GM23338 (cell line): ENCODE measurements at places on chromosomes 3 and 15. TPM values are rescaled to one million over a fixed set of nuclear protein-coding genes. Genes with fewer than 3 reads are reported as not detected.

DNA sequence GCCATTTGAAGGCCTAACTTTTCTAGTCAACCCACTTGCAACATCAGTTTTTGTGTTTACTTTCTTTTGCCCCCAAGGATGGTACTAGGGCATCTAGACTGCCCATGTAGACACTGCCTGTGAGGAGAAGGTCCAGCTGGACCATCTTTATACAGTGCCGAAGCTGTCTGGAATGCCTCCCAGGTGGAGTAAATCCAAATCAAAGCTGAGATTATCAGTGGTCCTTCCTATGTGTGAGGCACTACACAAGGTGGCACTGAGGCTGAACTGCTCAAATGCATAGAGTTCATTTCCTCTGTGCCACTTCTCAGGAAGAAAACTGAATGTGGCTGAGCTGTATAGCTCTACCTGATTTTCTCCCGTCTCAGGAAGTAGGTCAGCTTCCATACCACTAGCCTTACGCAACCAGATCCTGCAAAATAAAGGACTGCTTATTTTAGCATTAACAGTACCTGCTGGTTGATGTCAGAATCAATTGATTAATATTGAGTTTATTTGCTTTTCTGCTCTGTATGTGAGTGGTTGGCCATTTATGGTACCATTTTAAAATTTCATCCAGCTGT, 106.1 kb downstream of the GHSR start:
- DNase-seq: no peak
- no peaks in the 10 kb centered on the region for H3K4me1 ChIP-seq
- no peaks in the 10 kb centered on the region for H3K27me3 ChIP-seq
- peaks cover 20% of the 10 kb centered on the region for H3K36me3 ChIP-seq
- no peak overlapping the region for H3K4me3 ChIP-seq

DNA sequence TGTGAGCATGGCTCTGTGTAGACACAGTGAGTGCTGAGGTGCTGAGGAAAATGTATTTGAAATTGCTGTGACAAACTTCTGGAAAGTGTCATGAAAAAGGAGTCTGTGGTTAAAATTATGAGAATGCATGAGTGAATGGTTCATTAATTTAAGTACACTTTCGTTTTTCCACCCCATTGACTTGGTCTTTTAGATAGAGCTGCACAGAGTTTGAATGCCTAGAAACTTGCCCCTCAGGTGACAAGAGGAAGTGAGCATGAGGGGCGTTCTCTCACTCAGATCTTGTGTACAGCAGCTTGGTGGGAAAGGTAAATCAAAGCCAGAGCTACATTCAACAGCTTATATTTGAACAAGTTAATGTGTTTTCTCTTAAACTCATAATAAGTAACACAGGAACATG, 296.8 kb downstream of the WDR72 start:
- H3K4me3 ChIP-seq: no peak overlapping the region
- H3K27me3 ChIP-seq: no peaks in the 10 kb centered on the region
- no peaks in the 10 kb centered on the region; the same call in 1 of the 2 replicates for H3K36me3 ChIP-seq
- no peaks in the 10 kb centered on the region for H3K4me1 ChIP-seq

- H3K27me3 ChIP-seq: no peaks in the 10 kb centered on the region
- H3K36me3 ChIP-seq: no peaks in the 10 kb centered on the region
- H3K27ac ChIP-seq: no peak overlapping the region
- H3K4me3 ChIP-seq: no peak overlapping the region
- H3K4me1 ChIP-seq: peaks cover 3% of the 10 kb centered on the region; the same call in 1 of the 2 replicates
- no peak for DNase-seq
These were observed 98.4 kb downstream of the TMEM266 start for GRCh38 chr15:76158226-76158625.

AGBL1 gene
- total RNA-seq: 0.03 TPM in 1 of 2 replicates, not detected in the other
